ENCODE measurements at places on chromosomes 11 and 22. TPM values are rescaled to one million over a fixed set of nuclear protein-coding genes. Genes with fewer than 3 reads are reported as not detected.

GRCh38 chr11:19553683-19554333 is 158.8 kb upstream of the NAV2 start:
- peak; percentile 50 for DNase-seq

- DNase-seq: no peak
These were observed 43.9 kb downstream of the GAB2 start for GRCh38 chr11:78373689-78374088.

- DNase-seq: no peak
These were observed 29.5 kb upstream of the FCHSD2 start for GRCh38 chr11:73171436-73172161.

- DNase-seq: no peak
These were observed at the start of gene KCNJ5 for GRCh38 chr11:128890543-128891368. Gene KCNJ5, plus strand, starts transcription at chr11:128891356. Its CDS starts 19,918 bp downstream, at chr11:128911274.

OR52I2 gene
- not detected for total RNA-seq

- no peak for DNase-seq
These were observed 100.8 kb downstream of the KIAA1671 start for GRCh38 chr22:25053153-25053805.

IFTAP gene
- total RNA-seq: 41.0 TPM

- no peak for DNase-seq
These were observed 129.4 kb downstream of the OSBP2 start for GRCh38 chr22:30824096-30824495.

GRCh38 chr11:61947486-61948210 is 2.5 kb upstream of the BEST1 start:
- peak; percentile 87 for DNase-seq

GRCh38 chr11:10588904-10589303 is 20.4 kb upstream of the LYVE1 start:
- no peak for DNase-seq

DNA sequence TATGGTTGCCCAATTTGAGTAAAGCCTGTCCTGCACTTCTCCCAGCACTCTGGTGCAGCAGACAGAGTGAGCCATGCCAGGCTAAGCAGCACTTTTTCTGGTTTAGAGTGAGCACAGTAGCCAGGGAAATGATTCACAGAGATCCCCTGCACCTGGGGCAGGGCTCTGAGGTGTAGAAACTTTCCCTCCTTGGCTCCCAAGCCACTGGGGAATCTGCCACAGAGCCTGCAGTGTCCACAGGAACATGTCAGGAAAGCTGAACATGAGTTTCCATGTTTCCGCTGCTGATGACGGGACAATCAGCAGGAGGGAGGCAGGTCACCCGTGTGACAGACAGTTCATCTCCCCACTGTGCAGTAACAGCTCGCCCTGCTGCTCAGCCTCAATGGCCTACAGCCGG is 429.9 kb upstream of the B3GAT1 start:
- DNase-seq: no peak

C11orf86 gene
- not detected for total RNA-seq

KRTAP5-1 gene
- total RNA-seq: not detected

RASSF10 gene
- total RNA-seq: not detected

GRCh38 chr11:61488651-61489291 is 19.8 kb upstream of the LRRC10B start:
- no peak for DNase-seq

- no peak for DNase-seq
These were observed 94.9 kb downstream of the FAR1 start for GRCh38 chr11:13763341-13763740.

PHRF1 gene
- 39.6 TPM for total RNA-seq

GRCh38 chr11:86579406-86579731 is 93.0 kb downstream of the ME3 start:
- DNase-seq: no peak

DNA sequence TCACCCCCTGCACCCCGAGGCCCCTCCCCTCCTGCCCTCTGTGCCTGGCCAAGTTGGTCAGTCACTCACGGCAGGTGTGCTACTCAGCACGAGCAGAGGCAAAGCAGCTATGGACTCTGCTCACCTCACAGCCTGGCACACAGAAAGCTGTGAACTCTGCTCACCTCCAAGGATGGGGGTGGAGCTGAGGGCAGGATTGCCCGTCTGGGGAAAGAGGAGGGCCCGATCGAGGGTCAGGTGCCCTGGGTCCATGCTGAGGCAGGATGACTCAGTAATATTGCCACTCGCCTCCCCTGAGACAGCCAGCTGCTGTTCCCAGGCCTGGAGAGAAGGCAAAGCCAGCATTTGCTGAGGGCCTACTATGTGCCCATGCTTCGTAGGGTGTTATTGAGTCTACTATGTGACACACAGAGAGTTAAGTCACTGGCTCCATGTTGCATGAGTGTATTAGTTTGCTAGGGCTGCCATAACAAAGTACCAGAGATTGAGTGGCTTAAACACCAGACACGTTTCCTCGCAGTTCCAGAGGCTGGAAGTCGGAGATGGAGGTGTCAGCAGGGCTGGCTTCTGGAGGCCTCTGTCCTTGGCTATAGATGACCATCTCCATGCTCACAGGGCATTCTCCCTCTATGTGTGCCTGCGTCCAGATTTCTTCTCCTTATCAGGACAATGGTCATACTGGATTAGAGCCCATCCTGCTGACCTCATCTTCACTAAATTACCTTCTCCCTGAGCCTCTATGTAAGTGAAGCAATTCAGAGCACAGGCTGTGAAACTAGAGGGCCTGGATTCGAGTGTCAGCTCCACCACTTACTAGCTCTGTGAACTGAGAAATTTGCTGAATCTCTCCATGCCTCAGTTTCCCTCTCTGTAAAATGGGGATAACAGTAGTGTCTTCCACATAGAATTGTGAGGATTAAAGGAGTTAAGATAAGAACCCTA is 13.2 kb upstream of the TSKU start:
- DNase-seq: no peak

GAL3ST3 gene
- total RNA-seq: not detected

OR2AG1 gene
- total RNA-seq: not detected

DNA sequence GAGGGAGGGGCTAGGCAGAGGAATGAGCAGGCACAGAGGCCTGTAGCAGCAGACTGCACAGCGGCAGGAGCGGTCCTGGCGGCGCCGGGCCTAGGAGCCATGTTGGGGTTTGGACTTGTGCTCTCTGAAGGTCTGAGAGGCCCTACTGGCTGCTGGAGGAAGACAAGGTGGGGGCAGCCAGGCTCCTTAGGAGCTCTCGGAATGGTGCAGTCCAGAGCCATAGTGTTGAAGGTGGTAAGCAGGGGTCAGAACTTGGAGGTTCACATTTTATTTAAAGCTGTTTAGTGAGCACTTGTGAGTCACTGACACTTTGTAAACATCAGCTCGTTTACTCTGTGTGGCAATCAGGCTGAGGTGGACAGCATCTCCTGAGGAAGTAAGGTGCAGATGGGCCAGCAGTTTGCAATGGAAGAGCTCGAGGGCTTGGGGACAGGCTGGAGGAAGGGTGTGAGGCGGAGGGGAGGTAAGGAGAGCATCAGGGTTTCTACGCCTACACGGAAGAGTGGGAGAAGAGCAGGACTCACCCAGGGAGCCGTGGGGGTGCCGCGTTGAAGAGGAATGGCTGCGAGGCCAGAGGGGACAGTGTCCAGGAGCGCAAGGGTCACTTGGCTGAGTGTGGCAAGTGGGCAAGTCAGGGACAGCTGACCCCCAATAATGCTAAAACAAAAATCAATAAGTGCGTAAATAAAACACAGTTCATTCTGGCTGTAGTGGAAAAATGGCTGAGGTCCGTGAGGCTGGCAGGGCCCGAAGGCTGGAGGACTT is 10.0 kb upstream of the TMEM191C start:
- DNase-seq: no peak

DNA sequence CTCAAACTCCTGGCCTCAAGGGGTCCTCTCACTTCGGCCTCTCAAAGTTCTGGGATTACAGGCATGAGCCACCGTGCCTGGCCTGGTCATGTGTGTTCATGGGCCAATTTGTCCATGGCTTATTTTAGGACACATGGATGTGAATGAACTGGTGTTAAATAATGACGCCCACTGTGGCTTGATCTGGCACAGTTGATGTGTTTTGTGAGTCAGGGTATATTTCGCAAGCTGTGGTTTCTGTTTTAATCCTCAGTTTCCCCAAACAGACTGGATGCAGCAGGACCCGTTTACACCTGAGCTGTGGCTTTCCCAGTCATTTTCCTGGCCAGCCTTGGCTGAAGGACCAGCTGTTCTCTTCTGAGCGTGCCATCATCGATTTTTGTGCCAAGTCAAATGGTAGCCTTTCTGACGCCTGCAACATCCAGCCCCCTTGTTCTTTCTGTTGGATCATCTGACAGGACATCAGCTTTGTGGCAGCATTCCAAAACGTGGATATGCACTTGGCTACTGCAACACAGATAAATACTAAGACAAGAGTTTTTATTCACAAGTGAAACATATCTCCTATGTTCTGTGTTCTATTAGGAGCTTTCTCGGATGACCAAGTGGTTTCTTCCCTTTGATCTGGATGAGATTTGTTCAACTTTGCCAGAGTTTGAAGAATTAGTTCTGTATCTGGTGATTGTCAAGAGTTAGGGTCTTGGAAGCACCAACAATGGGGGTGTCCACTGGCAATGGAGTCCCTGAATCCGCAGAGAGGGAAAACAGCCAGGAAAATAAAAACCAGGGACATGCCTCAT is 40.0 kb upstream of the SEPTIN5 start:
- DNase-seq: no peak

DNA sequence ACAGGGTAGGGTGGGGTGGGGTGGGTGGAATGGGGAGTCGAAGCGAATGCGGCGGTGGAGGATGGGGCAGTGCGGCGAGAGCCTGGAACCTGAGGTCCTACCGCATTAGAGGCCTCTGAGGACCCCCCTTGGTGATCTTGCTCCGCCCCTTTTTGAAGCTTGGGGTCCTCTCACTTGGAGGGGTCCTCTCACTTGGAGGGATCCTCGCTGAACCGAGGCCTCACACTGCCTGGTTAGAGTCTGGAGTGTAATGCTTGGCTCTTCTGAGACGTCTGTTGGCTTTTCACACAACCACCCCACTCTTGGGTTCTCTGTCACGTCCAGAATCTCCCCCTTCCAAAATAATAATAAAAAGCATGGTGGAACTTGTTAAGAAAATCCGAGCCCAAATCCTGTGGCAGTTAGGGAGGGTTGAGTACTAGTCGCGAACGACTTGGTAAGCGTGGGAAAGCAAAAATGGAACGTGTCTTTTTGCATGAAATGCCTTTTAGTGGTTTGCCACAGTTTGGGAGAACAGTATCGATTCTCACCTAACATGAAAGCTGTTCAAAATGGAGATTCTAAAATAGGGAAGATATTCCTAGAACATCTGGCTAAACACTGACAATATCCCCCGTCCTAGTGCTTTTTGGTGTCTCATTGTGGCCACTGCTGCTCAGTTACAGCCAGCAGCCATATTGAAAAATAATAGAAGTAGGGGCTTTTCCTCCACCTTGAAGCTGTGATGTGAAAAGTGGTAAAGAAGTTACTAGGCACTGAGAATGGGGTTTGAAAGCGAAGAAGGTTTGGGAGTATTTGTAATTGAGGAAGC is 822 bp downstream of the RBX1 start:
- DNase-seq: no peak

DNA sequence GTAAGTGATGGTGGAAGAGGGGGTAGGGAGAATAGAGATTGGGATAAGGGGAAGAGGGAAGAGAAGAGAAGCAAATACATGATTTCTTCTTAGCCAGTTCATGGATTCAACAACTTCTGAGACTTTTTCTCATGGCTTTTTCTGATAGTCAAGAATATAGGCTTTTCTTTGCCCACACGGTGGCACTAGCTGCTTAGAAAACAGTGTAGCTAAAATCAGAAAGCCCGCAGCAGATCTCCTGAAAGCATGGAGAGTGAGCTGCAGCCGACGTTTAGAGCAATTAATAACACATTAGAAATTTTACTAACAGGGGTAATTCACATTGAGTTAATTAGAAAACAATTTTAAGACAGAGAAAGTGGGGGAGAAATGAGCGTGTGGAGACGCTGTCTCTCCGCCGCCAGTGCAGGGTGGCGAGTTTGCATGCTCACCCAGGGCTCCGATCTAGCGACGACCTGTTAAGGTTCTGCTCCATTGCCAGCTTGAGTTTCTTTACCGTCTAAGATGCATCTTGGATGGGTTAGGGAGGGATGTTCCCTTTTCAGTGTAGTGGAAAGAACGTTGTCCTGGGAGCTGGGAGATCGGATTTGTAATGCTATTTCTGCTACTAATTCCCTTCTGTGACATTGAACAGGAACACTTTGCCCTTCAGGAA is 3.3 kb upstream of the RAG1 start:
- no peak for DNase-seq

GRCh38 chr11:61971248-61972111 is 4.0 kb upstream of the FTH1 start:
- DNase-seq: peak; percentile 98

GRCh38 chr22:50308597-50308935 is 1.1 kb upstream of the PLXNB2 start:
- DNase-seq: no peak

GRCh38 chr11:61697078-61697502 is 16.9 kb downstream of the DAGLA start:
- DNase-seq: no peak

FOLR1 gene
- total RNA-seq: not detected

DNA sequence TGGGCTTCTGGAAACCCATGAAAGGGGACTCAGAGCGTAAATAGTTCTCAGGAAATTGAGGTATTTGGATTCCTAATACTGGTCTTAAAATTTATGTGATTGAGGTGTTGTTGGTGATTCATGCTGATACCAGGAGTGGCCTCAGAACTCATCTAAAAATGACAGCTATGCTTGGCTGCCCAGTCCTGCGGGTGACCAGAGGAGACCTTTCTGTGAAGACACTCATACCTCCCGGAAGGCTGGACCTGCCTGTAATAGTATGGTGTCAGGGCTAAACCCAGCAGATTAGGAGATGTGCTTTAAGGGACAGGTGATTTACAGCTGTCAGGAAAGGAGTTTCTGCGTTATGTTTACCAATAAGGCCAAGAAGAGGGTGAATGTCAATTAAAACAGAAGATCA is 29.9 kb downstream of the C11orf96 start:
- no peak for DNase-seq

GRCh38 chr22:21014726-21015465 is at the start of gene P2RX6:
Gene P2RX6, plus strand, starts transcription at chr22:21015165. Its CDS starts 10 bp downstream, at chr22:21015175.
- no peak for DNase-seq

DNA sequence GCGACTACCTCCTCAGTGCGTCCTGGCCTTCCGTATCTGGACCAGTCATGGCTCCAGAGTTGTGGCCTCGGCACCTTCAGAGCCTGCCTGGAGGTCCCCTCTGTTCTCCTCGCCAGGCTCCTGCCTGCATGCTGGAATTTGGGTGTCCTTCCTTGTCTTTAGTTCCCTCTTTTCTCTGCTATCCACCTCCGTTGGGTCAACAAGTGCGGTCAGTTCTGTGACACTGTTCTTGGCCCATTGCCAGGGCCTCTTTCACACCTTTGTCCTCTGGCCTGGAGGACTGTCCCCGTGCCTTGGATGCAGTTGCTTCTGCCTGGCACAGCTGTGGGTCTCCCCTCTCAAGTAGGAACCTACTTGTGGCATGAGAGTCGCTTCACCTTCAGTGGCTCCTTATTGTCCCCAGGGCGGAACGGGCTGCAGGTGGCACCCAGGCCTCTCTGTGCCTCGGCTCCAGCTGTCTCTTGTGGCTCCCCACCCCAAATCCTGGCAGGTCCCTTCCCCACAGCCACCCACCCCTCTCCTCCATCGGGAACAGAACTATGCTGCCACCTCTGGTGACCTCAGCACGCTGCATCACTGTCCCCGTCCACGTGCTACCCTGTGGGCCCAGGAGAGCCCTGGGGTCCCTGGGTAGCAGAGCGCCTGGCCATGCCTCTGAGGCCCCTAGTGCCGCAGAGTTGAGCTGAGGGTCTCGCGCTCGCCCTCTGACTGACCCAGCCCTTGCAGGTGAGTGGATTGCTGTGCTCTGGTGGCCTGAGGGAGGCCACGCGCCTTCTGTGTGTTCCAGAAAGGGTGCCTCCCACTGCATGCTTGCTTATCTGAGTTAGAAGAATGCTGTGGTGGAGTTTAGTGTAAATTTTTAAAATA is 4.7 kb downstream of the DGCR8 start:
- no peak for DNase-seq

RAG2 gene
- not detected for total RNA-seq

Measured in thoracic aorta (tissue), 2 donors.